ENCODE measurements at places on chromosomes 1 and 21.

GRCh38 chr21:34639882-34640788 lies 25.2 kb upstream of the RCAN1 start:
- no peak for DNase-seq

- no peak for DNase-seq
Observed at GRCh38 chr21:42330380-42331371, 15.5 kb upstream of the TFF3 start.

DNA sequence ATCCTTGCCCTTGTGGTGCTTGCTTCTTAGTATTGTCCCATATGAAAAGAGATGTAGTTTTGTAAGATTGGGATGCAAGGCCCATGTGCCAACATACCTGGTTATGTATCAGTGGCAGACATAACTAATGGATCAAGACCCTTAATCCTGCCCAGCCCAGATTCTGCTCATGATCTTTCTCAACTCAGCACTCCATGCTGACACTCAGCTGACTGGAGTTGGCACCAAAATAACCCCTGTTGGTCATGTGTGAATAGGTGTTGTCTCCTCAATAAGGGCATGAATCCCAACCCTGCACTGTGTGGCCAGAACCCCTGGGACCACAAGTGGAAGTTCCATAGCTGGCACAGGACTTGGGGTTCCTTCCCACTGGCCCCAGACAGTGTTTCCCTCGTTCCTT lies 13.9 kb upstream of the CNR2 start:
- no peak for DNase-seq

DNA sequence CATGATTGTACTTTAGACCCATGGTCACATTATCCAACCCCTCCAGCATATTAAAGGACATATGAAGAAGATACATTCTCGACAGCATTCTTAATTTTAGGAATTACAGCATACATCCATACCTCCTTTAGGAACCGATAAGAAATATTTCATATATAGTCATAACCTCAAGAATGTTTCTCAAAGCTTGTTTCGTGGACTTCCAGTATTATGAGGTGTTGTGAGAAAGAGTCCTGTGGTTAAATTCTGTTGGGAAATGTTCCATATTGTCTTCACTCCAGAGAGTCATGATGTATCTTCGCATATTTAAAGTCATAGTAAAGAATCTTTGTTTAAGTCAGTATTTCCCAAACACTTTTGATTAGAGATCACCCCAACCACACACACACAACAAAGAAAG lies 321.0 kb upstream of the SNX7 start:
- DNase-seq = no peak

GRCh38 chr1:226664413-226665101 lies 74.5 kb downstream of the ITPKB start:
- DNase-seq = no peak

- no peak for DNase-seq
Observed at GRCh38 chr1:186295980-186296379, 79.1 kb downstream of the TPR start.

DNA sequence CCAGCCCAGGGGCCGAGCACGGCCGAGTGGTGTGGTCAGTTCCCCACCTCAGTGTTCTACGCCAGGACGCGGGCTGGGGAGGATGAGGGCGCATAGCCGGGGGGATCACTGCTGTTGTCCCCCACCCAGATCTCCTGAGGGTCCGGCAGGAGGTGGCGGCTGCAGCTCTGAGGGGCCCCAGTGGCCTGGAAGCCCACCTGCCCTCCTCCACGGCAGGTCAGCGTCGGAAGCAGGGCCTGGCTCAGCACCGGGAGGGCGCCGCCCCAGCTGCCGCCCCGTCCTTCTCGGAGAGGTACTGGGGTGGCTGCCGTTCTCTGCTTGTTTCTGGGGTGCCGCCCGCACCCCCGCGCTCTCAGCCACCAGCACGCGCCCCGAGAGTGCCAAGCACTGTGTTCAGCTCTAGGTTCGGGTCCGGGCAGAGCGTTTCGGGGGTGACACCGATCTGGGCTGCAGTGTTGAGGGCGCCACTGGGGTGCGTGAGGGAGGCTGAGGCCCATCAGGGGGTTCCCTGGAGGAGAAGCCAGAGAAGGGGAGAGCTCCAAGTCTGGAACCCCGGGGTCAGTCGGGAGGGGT lies 17.4 kb downstream of the SAMD11 start:
- DNase-seq = no peak

- DNase-seq = no peak
Observed at GRCh38 chr1:159845751-159846629, 16.5 kb downstream of the VSIG8 start.

- DNase-seq = no peak
Observed at GRCh38 chr1:36599828-36600227, 117.1 kb upstream of the CSF3R start.

- DNase-seq = no peak
Observed at GRCh38 chr21:27408826-27409225, 441.9 kb upstream of the ADAMTS5 start.

DNA sequence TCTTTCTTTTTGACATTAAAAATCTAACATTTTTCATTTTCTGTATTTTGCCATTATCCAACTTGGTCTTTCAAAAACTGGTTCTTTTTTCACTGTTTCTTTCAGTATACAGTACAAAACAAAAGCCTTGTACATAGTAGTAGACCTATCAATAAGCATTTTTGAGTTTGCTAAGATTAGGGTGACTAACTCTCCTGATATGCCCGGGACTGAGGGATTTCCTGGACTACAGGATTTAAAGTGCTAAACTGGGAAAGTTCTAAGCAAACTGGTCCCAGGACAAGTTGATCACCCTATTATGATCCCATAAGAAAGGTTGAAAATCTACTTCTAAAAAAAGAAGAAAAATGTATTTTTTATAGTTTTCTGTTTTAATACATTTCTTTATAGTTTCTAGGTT lies 120.9 kb downstream of the USP25 start:
- no peak for DNase-seq

GRCh38 chr1:145955436-145955835 lies 2.4 kb downstream of the LIX1L start:
- DNase-seq = peak; percentile 45

DNA sequence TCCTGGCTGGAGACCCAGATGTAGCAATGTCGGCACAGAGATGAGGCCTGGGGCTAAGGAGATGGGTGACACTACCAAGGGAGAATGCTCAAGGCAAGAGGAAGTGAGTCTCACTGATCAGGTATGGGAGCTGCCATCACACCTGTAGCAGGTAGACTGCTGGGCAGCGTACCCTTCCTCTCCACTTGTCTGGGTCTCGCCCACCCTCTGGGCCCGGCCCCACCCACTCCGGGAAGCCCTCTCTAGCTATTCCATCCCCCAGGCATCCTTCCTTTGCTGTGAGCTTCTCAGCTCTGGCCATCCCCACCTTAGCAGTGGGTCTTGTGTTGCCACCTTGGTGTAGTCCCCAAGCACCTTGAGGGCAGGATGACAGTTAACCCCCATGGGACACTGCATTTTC lies 87.7 kb upstream of the EDN2 start:
- no peak for DNase-seq

GRCh38 chr1:116721451-116722007 lies 32.7 kb upstream of the CD2 start:
- no peak for DNase-seq

DNA sequence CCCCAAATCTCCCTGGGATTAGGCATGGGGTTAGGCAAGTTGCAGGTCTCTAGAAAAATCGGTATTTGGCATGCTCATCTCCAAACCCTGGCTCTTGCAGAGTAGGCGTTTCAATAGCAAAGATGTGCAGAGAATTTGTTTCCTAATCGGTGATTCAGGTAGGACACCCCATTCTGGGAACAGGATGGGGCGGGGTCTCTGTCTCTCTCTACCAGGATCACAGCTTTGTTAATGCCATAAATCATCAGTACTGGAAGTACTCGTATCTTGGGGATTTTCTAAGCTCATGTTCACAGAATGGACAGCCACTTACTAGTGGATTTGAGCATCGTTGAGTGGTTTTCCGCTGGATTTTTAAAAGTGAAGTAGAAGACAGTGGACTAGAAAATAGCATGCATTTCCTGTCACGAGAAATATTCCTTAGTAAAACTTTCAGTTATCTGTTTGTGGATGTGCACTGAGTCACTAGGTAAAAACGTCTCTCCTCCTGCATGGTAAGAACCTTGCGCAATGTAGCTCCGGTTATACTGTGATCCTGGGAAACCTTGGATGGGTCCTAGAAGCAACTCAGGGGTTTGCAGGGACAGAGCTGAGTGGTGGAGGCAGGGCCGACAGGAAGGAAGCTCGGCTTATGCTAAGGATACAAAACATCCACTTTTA lies 5.1 kb downstream of the TMEM51 start:
- DNase-seq = no peak

DNA sequence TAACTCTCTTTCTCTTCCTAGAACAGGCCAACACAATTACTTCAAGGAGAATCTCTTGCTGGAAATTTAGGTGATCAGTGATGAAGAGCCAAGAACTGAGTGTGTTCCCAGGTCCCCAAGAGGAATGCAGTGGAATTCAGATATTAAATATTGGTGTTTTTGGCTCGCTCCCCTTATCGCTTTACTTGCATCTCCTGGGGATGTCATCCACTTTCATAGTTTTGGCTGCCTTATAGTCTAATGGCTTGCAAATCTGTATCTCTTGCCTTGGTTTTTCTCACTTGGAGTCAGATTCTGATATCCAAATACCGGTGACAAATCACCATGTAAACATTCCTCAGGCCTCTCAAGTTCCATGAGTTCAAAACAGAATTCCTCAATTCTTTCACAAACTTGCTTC lies 151.0 kb upstream of the C1orf87 start:
- DNase-seq = no peak

DNA sequence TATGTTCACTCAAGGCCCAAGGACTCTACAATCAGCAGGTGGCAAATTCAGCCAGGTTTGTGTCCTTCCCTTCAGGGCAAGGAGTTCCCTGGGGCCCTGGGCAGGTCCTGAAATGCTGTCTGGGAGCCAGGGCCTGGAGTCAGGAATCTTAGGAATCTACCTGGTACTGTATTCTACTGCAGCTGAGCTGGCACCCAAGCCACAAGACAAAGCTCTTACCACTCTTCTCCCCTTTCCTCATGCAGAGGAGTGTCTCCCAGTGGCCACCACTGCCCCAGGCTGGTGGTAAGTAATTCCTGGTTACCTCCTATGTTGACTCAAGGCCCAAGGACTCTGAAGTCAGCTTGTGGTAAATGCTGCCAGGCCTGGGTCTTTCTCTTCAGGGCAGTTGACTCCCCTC lies 153.4 kb downstream of the NRIP1 start:
- no peak for DNase-seq

GRCh38 chr1:174398246-174398645 lies 49.5 kb upstream of the GPR52 start:
- no peak for DNase-seq

- DNase-seq = no peak
Observed at GRCh38 chr1:42739753-42740700, at the start of gene CLDN19. CLDN19 (minus strand) TSS chr1:42740236; CDS start chr1:42740063, 173 bp downstream.

DNA sequence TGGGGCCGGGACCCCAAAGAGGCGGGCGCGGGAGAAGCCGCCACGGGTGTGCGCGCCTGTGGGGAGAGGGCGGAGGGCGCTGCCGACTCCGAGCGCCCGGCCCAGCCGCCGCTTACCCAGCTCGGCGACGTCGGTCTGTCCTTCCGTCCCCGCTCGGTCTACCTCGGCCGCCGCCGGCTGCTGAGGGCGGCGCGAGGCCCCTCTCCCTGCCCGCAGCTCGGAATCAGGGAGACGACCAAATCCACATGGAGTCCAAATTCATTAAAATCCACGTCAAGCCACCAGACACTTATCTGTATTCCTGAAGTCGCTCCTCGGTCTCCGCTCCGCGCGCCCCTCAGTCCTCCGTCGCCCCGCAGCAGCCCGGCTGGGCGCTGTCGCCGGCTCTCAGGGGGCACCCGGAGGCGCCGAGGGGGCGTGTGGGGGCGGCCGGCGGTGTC lies 637 bp downstream of the PLXNA2 start:
- DNase-seq = no peak

DNA sequence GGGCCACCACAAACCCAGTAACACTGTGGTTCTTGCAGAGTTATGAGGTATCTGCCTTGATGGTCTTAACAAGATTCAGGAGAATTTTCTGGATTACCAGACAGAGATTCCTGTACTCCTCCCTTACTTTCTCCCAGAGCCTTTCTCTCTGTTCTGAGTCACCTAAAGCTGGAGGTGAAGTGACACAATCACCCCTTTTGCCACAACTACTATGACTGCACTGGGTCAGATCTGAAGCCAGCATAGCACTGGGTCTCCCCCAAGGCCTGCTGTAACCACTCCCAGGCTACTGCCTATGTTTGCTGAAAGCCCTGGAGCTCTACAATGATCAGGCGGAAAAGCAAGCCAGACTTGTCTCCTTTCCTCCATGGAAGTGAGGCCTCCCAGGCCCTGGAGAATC lies 156.7 kb upstream of the NEGR1 start:
- DNase-seq = no peak

DNA sequence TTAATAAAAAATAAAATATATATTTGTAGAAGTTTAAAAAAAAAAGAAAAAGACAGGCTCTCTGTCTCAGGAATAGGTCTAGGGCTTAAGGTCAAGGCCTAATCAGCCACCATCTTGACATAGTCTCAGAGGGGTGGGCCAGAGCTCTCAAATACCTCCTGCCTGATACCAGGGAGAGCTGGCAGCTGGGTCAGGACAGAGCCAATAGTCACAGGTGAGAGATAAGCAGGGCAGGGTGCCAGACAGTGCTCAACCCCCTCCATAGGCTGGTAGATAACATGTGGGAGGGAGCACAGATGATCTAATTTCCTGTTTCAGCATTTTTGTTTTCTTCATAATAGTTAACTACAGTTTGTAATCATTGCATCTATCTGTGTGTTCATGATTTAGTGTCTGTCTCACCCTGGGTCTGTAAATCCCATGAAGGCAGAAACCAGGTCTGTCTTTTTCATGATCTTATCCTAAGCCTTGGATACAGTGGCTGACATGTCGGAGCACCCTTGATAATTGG lies 152.0 kb upstream of the GRIK3 start:
- no peak for DNase-seq

DNA sequence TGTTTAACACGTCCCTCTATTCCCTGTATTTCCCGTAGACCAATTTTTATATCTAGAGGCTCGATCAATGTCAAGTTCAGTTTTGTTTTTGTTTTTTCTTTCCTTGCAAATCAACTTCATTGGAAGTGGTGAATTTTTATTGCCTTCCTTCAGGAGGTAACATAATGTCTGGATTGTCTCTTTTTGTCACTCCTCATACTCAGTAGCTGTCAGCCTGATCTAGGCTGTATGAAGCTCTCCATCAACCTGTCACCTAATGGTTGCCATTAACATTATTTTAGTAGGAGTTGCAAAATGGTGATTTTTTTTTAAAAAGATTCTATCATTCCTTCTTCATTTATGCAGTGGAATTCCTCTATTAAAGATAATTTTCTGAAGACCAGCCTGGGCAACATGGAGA lies 49.7 kb upstream of the KIF26B start:
- no peak for DNase-seq

GRCh38 chr21:38254970-38255369 lies 1.8 kb upstream of the KCNJ15 start:
- no peak for DNase-seq

GRCh38 chr1:2650967-2651645 lies 18.3 kb upstream of the MMEL1 start:
- no peak for DNase-seq
